ENCODE measurements at places on chromosomes 7 and 10.

GRCh38 chr7:144606261-144606660 lies 202.8 kb upstream of the NOBOX start:
- no peak for DNase-seq

GRCh38 chr7:52168085-52168484 lies 851.5 kb upstream of the COBL start:
- no peak for DNase-seq

GRCh38 chr7:154353355-154353767 lies 301.2 kb downstream of the DPP6 start:
- no peak for DNase-seq

- DNase-seq, result no peak
These were observed 132.2 kb downstream of the OR13A1 start for GRCh38 chr10:45183174-45183573.

DNA sequence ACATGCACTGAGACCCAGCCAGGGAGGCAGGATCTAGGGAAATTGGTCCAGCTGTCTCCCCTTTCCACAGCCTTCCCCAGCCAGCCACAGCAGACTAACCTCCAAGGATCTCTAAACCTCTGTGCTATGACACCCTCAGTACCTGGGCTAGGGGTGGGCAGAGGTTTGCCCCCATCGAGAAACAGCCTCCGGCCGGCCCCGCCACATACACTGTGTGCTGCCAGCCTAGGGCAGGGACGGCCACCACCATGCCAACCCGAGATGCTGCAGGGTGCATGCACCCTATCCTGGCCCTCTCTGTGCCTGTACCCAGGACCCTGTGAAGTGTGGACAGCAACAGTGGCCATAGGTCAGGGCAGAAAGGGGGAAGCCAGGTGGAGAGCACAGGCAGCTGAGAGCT lies 58.1 kb downstream of the PARP12 start:
- no peak for DNase-seq

- no peak for DNase-seq
These were observed 35.6 kb downstream of the SP4 start for GRCh38 chr7:21463524-21463923.

GRCh38 chr10:71708301-71708703 lies 11.3 kb downstream of the C10orf105 start:
- no peak for DNase-seq

GRCh38 chr7:154871928-154872750 lies 130.8 kb downstream of the PAXIP1 start:
- DNase-seq, result no peak
